ENCODE measurements at places on chromosomes 12 and 14. TPM values are rescaled to one million over a fixed set of nuclear protein-coding genes. Genes with fewer than 3 reads are reported as not detected.

- no peak overlapping the region for H3K27ac ChIP-seq
- no peaks in the 10 kb centered on the region for H3K36me3 ChIP-seq
- no peaks in the 10 kb centered on the region for H3K27me3 ChIP-seq
- DNase-seq = no peak
- H3K4me3 ChIP-seq = no peak overlapping the region
These were observed 285.3 kb downstream of the PDZRN4 start for GRCh38 chr12:41473441-41473840.

Gene TC2N
- total RNA-seq = 1.4 TPM

Gene HOXC12
- total RNA-seq = 1.3 TPM

- H3K36me3 ChIP-seq = peaks cover 5% of the 10 kb centered on the region
- DNase-seq = peak; percentile 38
- H3K4me3 ChIP-seq = peak within 1 kb of the TSS; percentile 90
- H3K27me3 ChIP-seq = peaks cover 19% of the 10 kb centered on the region
- H3K27ac ChIP-seq = peak within 1 kb of the TSS; percentile 74
These were observed at the start of gene ARHGEF40 for GRCh38 chr14:21070083-21070609. TSS of gene ARHGEF40 (plus strand) at chr14:21070304. CDS start at chr14:21070397, 93 bp downstream.

Gene CDKN3
- total RNA-seq = 12.2 TPM

Gene RNASE3
- not detected for total RNA-seq

GRCh38 chr12:70260646-70261045 lies 17.4 kb downstream of the CNOT2 start:
- no peak for DNase-seq
- H3K27me3 ChIP-seq = no peaks in the 10 kb centered on the region
- no peak overlapping the region for H3K27ac ChIP-seq
- no peaks in the 10 kb centered on the region for H3K36me3 ChIP-seq

DNA sequence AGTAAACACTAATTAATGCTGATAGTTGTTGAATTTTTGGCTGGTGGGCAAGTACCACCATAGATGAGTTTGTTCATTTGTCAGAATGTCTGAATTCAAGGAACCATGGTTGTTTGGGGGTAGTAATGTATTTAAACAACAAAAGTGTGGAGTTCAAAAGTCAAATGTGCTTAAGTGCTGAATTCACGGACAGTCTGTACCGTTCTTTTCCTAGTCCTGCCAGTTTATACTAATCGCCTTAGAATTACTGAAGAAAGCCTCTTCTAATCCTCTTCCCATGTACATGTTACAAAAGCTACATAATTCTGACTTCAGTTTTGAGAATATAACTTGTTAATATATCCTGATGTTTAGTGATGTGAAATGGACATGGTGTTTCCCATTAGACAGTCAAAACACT lies 2.7 kb downstream of the NAA25 start:
- peaks cover 7% of the 10 kb centered on the region for H3K27me3 ChIP-seq
- H3K36me3 ChIP-seq = peaks cover 3% of the 10 kb centered on the region
- H3K4me1 ChIP-seq = peaks cover 20% of the 10 kb centered on the region
- DNase-seq = no peak
- no peak overlapping the region for H3K4me3 ChIP-seq

Gene GLI1
- total RNA-seq = 0.77 TPM

DNA sequence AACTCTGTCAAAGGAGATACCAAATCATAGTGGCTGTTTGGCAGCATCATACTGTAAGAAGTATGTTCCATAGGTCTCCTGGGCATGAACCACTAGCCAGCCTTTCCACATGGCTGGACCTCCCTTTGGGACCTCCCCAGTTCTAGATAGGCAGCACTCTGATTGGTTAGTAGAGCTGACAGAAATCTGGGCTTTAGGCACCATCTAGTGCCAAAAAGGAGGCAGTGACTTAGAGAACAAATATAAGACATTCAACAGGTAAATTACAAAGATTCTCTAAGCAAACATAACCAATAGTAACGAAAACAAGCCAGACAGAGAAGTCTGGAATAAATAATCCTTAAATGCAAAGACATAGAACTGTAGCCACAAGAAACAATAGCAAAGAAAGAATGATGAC lies 148.0 kb upstream of the PDE3A start:
- no peaks in the 10 kb centered on the region for H3K4me1 ChIP-seq
- H3K4me3 ChIP-seq = no peak overlapping the region
- H3K36me3 ChIP-seq = no peaks in the 10 kb centered on the region
- no peak overlapping the region for H3K27ac ChIP-seq
- H3K27me3 ChIP-seq = no peaks in the 10 kb centered on the region

Gene RHEBL1
- 3.2 TPM for total RNA-seq

DNA sequence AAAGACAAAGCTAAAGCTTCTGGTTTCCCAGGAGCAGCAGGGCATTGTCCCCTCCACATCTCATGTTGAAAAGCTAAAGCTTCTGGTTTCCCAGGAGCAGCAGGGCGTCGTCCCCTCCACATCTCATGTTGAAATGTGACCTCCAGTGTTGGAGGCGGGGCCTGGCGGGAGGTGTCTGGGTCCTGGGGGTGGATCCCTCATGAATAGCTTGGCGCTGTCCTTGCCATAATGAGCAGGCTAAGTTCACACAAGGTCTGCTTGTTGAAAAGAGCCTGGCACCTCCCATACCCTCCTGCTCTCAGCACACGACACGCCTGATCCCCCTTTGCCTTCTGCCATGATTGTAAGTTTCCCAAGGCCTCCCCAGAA lies 123.7 kb downstream of the PIWIL1 start:
- H3K4me3 ChIP-seq = no peak overlapping the region
- peaks cover 16% of the 10 kb centered on the region for H3K36me3 ChIP-seq
- H3K27ac ChIP-seq = no peak overlapping the region
- no peaks in the 10 kb centered on the region for H3K4me1 ChIP-seq

DNA sequence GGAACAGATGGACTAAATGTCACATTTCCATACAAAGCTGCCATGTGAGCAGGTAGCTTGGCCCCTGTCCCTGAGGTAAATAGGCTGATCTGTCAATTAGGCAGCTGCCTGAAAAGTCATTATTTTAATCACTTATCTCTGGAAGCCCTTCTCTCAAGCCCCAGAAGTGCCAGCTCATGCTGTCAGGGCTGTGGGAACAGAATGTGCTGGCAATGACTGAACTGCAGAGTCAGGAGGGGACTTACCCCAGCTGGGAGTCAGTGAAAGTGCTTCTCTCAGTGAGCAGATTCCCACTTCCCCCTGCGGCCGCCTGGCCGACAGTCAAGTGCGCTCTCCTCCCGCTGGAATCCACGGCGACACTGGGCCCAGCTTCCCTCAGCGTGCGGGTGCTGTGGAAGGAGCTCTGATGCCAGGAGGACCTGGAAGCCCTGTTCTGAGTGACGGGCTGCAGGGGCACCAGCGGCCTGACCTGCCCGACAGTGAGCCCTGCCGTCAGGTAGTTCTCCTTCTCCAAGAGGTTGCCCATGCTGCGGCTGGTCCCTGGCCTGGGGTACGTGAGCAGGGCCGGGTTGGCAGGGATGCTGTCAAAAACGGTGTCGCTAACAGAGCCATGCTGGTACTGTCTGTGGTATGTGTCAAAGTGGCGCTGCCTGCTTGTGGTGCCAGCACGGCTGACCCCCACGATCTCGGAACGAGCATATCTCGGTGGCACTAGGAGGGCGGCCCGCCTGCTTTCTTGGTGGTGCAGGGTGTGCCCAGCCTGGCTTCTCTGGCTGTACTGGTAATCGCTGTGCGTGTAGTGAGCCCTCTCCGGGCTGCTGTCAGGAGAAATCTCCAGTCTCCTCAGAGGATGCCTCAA lies 18.7 kb downstream of the PKP2 start:
- no peaks in the 10 kb centered on the region for H3K36me3 ChIP-seq
- DNase-seq = no peak
- H3K4me1 ChIP-seq = no peaks in the 10 kb centered on the region
- no peak overlapping the region for H3K27ac ChIP-seq

DNA sequence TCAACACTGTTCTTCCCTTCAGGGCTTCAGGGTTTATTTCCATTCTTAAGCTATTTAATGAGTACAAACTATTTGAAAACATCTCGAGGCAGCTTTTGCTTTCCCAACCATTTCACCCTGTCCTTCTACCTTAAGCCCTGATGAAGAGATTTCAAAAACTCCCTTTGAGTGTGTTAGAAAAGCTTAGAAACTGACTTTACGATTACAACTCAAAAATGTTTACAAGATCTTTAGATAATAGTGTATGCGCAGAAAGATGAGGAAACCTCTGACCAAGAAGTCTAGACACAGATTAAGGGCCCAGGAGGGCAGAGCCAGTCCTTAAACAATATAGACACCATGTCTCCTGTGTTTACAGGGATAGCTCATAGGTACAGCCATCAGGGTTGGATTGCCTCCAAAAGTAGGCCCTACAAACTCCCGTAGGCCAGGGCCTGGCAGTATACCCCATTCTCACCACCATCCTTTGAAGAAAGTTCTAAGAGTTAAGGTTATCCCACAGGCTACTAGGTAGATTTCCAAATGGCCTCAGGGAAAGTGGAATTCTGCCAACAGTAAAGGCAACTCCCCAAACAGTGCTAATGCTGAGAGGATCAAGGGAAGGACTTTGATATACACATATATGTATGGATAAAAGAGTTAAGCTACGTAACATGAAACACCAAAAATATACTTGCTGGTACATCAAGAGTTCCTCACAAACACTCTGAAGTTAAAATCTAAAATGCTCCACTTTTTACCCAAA lies 11.4 kb upstream of the SOS2 start:
- no peaks in the 10 kb centered on the region for H3K27me3 ChIP-seq
- H3K4me3 ChIP-seq = no peak overlapping the region
- DNase-seq = no peak
- no peak overlapping the region for H3K27ac ChIP-seq

Gene ADAM20
- total RNA-seq = 1.2 TPM

DNA sequence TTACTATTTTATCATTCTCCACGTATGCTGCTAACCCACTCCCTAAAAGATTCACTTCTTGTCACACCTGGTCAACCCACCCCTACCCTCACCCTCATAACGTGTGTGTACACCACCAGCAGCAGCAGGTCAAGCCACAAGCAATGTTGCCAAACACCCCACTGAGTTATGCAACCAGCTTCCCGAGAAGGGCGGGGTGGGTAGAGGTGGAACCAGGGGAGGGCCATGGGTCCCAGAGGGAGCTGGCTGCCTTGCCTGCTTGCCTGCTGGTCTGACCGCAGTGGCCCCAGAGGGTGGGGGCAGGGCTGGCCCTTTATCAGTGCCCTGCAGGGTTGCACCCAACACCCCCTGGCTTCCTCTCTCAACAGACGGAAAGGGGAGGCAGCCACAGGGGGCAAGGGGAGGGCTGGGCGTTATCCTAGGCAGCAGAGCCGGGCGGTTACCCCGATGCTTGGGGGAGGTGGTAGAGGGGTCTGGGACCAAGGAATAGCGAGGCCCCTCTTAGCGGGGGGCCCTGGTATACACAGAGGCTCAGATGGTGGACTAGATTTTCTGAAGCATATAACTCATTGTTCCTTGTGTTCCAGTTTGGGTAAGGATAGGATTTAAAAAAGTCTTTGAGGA lies 3.5 kb upstream of the NFE2 start:
- peaks cover 12% of the 10 kb centered on the region for H3K4me1 ChIP-seq
- no peak overlapping the region for H3K27ac ChIP-seq
- no peak overlapping the region for H3K4me3 ChIP-seq
- peak; percentile 22 for DNase-seq
- no peaks in the 10 kb centered on the region for H3K36me3 ChIP-seq

- H3K27me3 ChIP-seq = no peaks in the 10 kb centered on the region
- DNase-seq = no peak
- H3K27ac ChIP-seq = no peak overlapping the region
- no peak overlapping the region for H3K4me3 ChIP-seq
- H3K36me3 ChIP-seq = peaks cover 8% of the 10 kb centered on the region
These were observed 1203.5 kb upstream of the TMEM132C start for GRCh38 chr12:127063339-127064072.

DNA sequence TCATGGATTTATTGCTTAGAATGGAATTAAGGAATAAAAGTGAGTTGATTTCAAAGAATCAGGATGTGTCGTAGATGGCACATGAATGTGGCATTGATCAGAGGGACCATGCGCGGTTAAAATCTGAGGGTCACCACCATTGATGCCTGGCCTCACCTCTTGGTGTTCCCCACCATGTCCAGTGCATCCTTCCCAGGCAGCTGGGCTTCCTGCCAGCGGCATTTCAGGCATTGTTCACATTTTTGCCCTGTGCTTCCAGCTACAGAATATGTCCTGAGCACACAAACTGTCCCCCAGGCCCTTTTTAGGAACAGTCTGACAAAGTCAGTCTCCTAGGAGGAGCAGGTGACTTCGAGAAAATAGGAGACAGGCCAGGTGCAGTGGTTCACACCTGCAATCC lies 42.0 kb upstream of the TSPAN9 start:
- no peak overlapping the region for H3K4me3 ChIP-seq
- H3K36me3 ChIP-seq = peaks cover 58% of the 10 kb centered on the region

- no peak overlapping the region for H3K27ac ChIP-seq
- H3K4me3 ChIP-seq = no peak overlapping the region
- no peaks in the 10 kb centered on the region for H3K4me1 ChIP-seq
- DNase-seq = no peak
- H3K36me3 ChIP-seq = no peaks in the 10 kb centered on the region
- no peaks in the 10 kb centered on the region for H3K27me3 ChIP-seq
These were observed 264.6 kb upstream of the DAAM1 start for GRCh38 chr14:58923751-58924405.

- no peak for DNase-seq
- H3K36me3 ChIP-seq = no peaks in the 10 kb centered on the region
- peaks cover 21% of the 10 kb centered on the region for H3K4me1 ChIP-seq
- H3K4me3 ChIP-seq = no peak overlapping the region
These were observed 21.8 kb upstream of the PCNX1 start for GRCh38 chr14:70885343-70886022.

DNA sequence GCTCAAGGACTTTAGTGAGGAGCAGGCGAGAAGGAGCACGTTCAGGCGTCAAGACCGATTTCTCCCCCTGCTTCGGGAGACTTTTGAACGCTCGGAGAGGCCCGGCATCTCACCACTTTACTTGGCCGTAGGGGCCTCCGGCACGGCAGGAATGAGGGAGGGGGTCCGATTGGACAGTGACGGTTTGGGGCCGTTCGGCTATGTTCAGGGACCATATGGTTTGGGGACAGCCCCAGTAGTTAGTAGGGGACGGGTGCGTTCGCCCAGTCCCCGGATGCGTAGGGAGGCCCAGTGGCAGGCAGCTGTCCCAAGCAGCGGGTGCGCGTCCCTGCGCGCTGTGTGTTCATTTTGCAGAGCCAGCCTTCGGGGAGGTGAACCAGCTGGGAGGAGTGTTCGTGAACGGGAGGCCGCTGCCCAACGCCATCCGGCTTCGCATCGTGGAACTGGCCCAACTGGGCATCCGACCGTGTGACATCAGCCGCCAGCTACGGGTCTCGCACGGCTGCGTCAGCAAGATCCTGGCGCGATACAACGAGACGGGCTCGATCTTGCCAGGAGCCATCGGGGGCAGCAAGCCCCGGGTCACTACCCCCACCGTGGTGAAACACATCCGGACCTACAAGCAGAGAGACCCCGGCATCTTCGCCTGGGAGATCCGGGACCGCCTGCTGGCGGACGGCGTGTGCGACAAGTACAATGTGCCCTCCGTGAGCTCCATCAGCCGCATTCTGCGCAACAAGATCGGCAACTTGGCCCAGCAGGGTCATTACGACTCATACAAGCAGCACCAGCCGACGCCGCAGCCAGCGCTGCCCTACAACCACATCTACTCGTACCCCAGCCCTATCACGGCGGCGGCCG lies 1.1 kb downstream of the PAX9 start:
- peaks cover 40% of the 10 kb centered on the region for H3K27me3 ChIP-seq
- no peaks in the 10 kb centered on the region for H3K36me3 ChIP-seq
- peak; percentile 44 for DNase-seq
